Stimulated activated CD8-positive, alpha-beta memory T cell treated with anti-CD3 and anti-CD28 coated beads, Interleukin-7, amount 100 ng/mL, for 4 hours (primary cell): ENCODE measurements at places on chromosomes 12 and 14.

DNA sequence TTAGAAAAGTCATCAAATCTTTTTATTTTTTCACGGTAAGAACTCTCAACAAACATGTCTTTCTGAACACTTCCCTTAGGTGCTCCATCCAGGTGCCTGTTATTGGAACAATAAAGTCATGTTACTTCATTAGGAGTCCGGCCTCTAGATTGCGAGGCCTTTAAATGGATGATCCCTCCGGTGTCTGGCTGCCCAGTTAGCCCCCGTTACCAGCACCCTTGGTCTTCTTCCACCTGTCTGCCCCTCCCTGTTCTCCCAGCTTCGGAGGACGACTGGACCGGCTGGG, 593 bp upstream of the PA2G4 start:
- no peak for DNase-seq

DNA sequence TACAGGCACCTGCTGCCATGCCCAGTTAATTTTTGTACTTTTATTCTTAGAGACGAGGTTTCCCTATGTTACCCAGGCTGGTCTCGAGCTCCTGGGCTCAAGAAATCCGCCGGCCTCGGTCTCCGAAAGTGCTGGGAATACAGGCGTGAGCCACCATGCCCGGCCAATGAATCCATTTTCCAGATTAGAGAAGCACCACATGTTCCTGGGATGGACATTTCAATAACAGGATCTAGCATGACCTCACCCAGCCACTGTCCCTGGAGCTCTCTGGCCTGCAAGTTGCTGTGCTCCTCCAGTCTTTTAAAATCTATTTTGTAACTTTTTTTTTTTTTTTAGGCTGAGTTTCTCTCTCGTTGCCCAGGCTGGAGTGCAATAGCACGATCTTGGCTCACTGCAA, 2.2 kb downstream of the GPR132 start:
- DNase-seq = no peak

DNA sequence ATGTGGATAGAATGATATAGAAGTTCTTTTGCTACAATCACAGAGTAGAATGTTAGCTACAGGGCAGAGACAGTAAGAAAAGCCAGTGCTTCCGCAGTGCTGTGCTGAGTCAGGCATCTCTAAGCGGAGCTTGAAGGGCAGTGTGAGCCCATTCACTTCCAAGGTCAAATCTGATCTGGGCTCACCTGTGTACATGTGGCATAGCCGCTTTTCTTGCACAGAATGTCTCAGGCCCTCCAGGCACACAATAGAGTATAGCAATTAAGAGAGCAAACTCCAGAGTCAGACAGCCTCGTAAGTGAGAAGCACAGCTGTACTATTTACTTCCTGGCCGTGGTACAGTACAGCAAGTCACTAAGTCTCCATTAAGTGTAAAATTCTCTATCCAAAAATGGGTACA, 26.8 kb downstream of the CORO1C start:
- no peak for DNase-seq

DNA sequence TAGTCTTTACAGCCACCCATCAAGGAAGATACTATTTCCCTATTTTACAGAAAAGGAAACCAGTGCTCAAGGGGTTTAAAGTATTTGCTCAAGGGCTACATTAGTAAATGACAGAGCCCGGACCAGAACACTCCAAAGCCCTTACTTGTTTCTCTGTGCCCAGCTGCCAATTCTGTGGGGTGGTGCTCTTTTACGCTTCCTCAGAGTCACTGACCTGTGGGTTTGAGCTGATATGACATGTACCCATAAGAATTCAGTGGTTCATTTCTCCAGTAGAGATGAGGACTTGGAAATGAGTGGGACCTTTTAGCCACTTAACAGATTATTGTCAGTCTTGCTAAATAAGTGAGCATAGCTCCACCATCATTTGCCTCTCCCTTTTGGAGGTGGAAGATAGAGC, 37.4 kb upstream of the NKX2-8 start:
- no peak for DNase-seq

DNA sequence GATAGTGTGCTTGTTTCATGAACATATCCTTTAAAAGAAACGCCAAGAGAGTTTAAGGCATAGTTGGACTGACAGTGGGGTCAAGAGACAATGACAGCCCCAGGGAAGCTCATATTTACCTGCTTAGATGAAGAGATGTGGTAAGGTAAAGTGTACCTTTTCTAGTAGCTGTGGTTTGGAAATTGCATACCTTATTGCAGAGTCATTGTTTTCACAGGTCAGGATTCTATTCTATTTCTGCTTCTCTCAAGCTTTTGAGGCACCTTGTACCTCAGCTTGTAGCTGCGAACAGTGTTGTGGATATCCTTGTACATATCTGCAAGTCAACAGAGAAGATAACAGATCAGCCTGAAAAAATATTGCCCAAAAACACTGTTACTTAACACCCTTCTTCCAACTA, 47.7 kb downstream of the ATP6V1D start:
- no peak for DNase-seq

- no peak for DNase-seq
These were observed 204.3 kb downstream of the AEBP2 start for GRCh38 chr12:19643635-19644034.

- DNase-seq = no peak
These were observed 5.8 kb upstream of the MFAP5 start for GRCh38 chr12:8668441-8668840.

DNA sequence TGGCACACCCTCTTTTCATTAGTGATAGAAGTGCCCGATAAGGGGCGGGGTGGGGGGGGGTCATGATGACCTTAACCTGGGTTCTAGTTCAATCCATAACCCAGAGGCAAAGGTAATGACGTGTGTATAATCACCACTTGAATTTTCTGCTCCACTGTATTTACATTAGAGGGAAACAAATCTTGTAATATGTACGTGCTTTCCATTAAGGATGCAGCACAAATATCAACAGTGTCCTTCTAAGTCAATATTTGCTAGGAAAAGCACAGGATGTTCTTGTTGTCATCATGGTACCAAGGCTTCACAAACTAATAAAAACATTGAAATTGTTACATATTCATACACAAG, 121.2 kb upstream of the SLC38A2 start:
- DNase-seq = no peak

GRCh38 chr14:100558966-100559365, 28.3 kb downstream of the BEGAIN start:
- no peak for DNase-seq

- DNase-seq = no peak
These were observed 78.5 kb upstream of the FLRT2 start for GRCh38 chr14:85451421-85451820.

GRCh38 chr12:6314776-6315175, 4.3 kb downstream of the PLEKHG6 start:
- no peak for DNase-seq

DNA sequence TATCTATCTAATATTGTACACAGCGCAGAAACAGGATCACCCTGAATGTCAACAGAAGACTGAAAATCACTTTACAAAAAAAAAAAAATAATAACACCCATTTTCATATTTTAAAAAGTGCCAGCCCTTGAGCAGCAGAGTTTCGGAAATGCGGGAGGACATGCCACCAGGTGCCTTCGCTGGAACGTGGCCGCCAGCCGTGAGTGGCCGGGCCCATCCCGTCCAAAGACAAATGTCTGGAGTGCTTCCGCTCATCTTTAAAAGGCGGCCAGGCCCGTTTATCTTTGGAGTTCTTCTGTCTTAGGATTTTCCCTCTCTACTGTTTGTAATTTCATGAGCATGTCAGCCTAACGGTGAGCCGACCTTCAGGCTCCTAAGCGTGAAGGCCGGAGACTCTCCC, 43.5 kb downstream of the LRTM2 start:
- no peak for DNase-seq

GRCh38 chr12:77696183-77696582, 134.5 kb upstream of the NAV3 start:
- no peak for DNase-seq

- DNase-seq = no peak
These were observed 59.1 kb downstream of the FBXW8 start for GRCh38 chr12:116969615-116970585.

GRCh38 chr12:111842556-111843396, 748 bp downstream of the MAPKAPK5 start:
- peak; percentile 29 for DNase-seq

DNA sequence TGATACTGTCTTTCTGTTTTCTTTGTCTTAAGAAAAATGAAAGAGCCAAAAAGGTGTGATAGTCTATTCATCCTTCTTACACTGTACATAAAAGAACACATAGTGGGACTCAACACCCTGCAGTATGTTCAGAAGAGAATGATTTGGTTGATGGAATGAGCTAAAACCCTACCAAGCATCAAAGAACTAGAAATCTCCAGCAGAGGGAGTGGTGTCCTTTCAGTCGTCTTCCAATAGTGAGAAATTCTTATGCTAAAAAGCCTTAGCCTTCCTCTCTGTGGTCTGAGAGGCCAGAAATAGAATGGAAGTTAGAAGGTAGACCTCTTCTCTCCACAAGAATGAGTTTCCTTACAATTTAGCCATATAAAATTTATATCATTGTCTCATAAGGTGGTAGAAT, 393.4 kb upstream of the SEL1L start:
- DNase-seq = no peak
